CD4-positive, alpha-beta T cell treated with Interferon alpha-2 for 1 hour (primary cell): ENCODE measurements at places on chromosomes 13 and 19.

DNA sequence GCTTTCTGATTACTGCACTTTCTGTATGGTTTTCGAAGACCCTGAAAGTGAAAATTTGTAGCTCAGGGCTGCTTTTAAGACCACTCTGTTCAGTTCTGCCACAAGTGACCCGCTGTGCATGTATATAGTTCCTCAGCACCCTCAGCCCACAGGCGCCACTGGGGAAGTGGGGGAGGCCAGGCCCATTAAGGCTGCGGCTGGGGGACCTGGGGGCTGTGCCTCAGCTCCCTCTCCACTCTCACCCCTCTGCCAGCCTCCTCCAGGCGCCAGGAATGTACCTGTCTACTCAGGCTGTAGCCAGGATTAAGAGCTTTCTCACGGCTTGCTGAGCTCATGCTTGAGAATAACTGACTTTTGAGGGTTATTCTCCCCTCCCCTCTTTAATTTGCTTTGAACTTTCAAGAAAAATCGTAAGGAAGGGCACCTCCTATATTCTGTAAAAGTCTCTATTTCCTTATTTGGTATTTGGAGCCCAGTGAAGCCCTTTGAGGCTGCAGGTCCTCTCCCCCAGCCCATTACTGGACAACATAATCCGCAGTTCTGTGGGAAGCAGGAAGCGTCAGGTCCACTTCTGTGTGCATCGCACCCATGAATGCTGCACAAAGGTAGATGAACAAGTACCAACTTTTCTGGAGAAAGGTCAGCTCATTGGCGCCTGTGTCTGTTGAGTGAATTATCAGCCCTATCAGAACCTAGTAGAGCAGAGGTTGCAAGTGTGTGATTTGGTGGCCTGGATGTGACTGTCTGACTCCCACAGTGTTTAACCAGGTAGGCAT, 29.6 kb downstream of the GJA3 start:
- no peak for DNase-seq

DNA sequence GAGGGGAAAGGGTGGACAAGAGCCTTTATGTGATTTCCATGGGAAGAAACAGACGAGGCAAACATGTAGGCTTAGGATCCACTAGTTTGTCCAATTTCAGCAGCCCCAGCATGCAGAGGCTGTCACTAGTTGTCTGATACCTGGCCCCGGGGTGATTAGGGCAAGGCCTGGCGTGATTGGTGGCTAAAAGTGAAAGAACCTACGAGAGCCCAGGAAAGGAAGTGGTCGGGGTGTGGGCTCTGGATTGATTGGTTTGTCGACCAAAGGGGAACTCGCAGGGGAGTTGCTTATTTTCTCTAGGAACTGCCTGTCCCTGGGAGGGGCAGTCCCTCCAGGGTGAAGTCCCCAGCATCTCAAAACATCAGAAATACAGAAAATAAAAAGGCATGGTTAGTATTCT, 64.2 kb upstream of the UQCRFS1 start:
- peak; percentile 54 for DNase-seq

GRCh38 chr19:28022506-28022905, 1190.4 kb downstream of the UQCRFS1 start:
- DNase-seq, result no peak

DNA sequence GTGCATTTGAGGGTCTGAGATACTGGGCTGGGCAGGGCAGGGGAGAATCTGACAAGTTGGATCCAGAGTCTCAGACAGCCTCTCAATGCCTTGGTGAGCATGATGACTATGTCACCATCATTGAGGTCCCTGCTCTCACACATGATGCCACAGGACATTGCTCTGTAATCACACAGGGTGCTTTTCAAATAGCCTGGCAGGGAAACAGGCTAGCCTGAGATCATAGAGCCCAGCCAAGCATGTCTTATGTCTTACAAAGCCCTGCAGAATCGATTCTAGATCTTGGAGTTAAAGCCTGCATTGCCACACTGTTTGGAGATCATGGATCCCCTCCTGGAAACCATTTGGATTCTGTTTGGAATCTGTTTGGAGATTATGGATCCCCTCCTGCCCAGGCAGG, 5.3 kb downstream of the KCNN1 start:
- no peak for DNase-seq

GRCh38 chr13:61024046-61024445, 391.6 kb downstream of the PCDH20 start:
- no peak for DNase-seq

DNA sequence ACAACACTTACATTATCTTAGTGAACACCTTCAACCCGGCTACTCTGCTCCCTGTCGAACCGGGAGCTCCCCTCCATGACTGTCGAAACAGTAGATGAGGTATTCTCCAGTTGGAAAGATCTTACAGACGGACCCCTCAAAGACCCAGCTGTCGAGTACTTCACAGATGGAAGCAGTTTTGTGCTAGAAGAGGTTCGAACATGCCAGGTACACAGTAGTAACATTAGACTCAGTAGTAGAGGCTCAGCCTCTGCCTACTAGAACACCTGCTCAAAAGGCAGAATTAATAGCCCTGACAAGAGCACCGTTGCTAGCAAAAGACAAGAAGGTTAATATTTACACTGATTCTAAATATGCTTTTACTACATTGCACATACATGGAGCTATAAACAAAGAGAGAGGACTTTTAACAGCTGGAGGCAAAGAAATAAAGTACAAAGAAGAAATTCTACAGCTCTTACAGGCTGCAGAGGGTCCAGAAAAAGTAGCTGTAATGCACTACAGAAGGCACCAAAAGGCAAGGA, 13.6 kb upstream of the SLC15A1 start:
- DNase-seq, result no peak

DNA sequence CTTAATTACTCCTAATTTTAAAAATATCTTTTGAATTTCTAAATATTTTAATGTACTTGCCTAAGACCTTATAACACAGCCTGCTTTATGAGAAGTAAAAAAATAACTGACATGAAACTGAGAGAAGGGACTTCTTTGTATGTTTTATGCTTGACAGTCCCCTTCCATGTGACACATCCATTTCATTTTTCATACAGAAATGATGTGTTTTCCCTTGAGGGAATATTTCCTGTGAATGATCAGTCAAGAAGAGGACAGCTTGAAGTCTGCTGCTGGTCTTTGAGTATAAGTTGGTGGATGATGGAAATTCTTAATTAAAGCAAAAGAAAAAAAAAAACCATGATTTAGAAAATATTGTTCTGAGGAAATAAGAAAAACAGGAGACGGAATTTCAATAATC, 230.4 kb upstream of the KLHL1 start:
- no peak for DNase-seq

DNA sequence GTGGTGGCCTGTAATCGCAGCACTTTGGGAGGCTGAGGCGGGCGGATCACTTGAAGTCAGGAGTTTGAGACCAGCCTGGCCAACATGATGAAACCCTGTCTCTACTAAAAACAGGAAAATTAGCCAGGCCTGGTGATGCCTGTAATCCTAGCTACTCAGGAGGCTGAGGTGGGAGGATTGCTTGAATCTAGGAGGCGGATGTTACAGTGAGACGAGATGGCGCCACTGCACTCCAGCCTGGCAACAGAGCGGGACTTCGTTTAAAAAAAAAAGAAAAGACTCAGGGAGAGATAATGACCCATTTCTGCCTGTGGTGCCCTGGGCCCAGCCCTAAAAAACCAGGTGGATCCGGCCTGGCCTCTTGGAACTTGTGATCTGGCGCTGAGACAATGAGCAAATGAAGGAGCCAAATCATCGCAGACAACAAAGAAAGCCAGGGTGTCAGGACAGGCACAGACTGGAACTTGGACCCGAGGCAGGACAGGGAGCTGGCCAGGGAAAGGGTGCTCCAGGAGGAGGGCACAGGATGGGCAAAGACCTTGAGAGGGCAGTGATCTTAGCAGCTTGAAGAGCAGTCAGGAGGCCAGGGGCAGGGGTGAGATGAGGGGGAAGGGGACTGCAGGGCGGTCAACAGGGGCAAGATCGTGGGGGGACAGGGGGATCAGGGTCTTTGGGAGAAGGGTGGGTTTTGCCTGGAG, 962 bp upstream of the JAK3 start:
- DNase-seq, result no peak

DNA sequence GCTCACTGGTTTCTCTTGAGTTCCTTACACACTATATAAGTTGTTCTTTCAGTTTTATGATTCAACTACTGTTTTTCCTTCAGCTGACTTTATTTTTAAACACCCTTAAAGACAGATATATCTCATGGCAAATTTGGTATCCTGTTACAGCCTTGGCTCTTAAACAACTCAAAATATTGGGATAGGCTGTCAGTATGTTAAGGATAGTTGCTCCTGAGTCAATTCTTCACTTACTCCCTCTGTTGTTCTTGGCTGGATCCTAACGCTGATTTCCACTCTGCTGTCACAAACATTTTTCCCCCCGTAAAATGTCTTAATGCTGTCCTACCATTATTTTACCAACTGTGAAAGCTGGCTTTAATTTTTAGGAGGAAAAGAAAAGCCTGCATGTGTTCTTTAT, 1.2 kb downstream of the KCNRG start:
- DNase-seq, result no peak

- DNase-seq, result no peak
Measured at GRCh38 chr13:44351505-44351854, 22.1 kb upstream of the SERP2 start.

DNA sequence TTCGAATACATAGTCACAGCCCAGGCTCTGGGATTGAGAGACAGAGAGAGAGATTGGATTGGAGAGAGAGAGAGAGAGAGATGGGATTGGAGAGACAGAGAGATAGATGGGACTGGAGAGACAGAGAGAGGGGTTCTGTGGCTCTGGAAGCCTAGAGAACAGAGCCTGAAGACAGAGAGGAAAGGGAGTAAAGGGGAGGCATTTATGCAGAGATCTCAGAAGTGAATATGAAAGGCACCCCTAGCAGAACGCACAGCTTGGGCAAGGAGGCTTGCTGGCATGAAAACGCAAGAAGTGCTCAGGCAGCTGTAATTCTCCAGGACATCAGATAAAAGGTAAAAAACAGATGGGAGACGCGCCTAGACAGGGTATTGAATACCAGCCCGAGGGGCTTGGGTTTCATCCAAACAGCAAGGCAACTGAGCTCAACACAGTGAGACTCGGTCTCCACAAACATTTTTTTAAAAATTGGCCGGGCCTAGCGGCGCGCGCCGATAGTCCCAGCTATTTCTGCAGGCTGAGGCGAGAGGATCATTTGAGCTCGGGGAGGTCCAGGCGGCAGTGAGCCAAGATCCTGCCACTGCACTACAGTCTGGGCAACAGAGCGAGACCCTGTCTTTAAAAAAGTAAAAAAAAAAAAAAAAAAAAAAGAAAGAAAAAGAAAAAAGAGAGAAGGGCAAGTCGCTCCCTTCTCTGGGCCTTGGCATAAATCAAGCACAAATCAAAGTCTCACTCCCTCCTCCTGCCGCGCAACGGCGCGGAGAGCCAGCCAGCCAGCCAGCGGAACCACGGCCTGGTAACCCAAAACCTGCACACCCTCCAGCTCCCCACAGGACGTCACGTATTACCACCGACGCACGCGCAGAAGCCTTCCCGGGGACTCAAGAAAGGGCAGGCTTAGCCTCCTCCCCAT, 774 bp upstream of the PPP2R1A start:
- DNase-seq, result no peak

DNA sequence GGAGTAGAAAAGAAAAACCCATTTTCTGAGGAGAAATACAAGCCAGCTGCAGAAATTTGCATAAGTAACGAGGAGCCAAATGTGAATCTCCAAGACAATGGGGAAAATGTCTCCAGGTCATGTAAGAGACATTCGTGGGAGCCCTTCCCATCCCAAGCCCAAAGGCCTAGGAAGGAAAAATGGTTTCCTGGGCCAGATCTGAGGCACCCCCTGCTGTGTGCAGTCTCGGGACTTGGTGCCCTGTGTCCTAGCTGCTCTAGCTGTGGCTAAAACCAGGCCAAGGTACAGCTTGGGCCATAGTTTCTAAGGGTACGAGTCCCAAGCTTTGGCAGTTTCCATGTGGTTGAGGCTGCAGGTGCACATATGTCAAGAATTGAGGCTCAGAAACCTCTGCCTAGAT, 444.9 kb downstream of the PCDH20 start:
- DNase-seq, result no peak

DNA sequence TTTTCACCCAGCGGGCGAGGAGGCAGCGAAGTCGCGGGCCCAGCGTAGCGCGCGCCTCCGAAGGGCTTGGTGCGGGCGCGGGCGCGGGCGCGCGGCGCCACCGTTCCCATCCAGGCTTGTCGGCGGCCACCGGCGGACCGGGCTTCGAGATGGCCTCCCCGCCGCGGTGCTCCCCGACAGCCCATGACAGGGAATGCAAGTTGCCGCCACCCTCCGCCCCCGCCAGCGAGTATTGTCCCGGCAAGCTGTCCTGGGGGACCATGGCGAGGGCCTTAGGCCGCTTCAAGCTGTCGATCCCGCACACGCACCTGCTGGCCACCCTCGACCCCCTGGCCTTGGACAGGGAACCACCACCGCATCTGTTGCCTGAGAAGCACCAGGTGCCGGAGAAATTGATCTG, at the start of gene WDR88:
WDR88 (plus strand) TSS at position 94 of the 400 bp plus-strand sequence; CDS start at position 150, 56 bp downstream.
- DNase-seq, result no peak

DNA sequence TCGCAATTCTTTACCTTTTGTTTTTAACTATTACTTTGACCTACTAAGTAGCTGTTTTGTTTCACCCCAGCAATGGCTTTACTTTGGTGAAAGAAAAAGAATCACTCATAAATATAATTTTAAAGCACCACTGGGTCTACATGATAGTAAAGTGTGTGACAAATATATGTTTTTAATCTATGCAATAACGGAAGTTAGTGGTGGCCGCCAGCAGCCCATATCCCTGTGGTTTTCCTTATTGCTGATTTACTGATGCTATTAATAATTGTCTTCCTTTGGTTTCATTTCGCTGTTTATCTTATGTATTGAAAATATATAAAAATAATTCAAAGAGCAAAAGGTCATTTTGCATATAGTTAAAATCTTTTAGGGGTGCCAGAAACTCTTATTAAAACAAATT, 491.3 kb downstream of the DIAPH3 start:
- no peak for DNase-seq

GRCh38 chr19:42176649-42176989, 40.9 kb downstream of the DEDD2 start:
- DNase-seq, result no peak

GRCh38 chr13:23509781-23510543, 60.2 kb upstream of the TNFRSF19 start:
- DNase-seq, result no peak

- DNase-seq, result no peak
Measured at GRCh38 chr13:97640268-97640667, 206.3 kb downstream of the RAP2A start.

DNA sequence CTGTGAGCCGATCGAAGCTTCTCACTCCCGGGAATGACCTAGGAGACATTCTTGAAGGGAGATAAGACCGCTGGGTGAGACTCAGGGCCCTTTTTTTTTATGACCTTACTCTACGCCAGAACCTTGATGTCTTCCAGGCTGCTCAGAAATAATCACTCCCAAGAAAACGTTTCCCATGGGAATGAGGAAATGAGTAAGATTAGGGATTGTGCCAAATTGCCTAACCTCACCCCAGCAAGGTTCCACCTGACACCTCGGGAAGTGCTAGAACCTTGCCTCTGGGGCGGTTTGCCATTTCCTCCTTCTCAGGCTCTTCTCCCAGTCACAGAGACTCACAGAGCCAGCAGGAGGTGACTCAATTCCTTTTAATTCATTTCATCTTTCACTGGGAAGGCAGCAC, 2.3 kb downstream of the SLC46A3 start:
- DNase-seq, result no peak
